ENCODE measurements at places on chromosomes 3 and 15.

- DNase-seq = no peak
Observed at GRCh38 chr3:194984622-194985021, 286.3 kb downstream of the XXYLT1 start.

DNA sequence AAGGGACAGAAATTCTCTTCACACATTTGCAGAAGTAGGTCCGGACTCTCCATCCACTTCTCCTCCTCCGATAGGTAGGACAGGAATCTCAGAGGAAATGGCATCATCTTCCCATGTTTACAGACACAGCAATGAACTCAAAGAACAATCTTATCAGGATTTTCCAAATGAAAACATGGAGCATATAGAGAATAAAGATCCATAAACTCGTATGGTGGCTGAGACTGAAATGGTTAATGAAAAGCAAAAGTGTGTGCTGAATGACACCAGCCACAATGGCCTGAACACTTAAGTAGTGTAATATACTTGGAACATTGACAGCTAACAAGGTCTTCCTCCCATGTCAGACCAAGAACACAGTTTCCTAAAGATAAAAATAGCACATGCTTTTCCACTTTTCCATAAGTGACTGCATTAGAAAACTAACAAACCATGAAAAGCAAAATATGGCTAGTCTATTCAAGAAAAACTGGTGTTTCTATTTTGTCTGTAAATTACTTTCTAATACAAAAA, 5.8 kb downstream of the CCRL2 start:
- DNase-seq = no peak

DNA sequence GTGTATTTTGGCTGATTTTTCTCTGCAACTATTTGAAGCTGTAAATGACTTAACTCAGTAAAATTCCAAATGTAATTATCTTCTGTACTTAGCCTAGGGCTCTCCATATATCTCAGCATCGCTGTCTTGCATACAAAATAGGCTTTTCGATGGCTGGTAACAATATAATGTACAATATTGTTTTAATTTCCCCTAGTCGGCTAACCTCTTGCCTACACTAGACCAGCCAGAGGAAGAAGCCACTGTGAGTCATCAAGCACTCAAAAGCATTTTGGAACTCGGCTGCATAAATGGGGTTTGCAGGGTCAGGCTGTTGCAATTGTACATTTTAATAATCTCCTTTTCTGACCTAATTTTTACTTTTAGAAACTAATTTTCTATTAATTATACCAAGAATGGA, 583.8 kb downstream of the FOXP1 start:
- no peak for DNase-seq

DNA sequence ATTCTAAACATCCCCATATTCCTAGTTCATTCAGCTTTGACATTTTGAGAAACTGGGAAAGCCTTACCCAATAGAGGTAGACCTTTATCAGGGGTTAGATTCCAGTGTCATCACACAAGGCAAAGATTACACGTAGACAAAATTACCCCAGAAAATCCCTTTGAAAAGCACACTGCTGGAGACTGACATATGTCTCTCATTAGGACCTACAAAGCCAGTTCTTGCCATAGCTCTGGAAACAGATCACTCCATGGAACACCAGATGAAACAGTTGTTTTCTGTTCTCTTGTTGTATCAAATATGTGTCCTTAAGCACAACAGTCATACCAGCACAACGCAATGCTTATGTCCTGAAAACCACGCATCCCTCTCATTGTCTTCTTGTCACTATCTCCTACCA, 44.7 kb downstream of the RARB start:
- no peak for DNase-seq

DNA sequence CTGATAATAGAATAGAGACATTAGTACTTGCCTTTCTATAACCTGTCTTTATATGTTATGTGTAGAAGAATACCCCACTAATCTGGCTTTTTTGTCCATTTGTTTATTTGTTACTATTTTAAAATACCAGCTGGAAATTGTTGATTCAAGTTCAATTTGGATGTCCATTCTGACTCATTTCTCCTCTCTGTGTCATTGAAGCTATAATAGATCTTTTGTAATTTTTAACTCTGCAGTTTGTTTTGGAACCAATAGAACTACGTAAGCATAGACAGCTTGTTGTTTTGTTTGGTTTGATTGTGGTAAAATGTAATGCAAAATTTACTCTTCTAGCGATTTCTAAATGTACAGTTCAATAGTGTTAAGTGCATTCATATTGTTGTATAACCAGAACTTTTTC, 390.4 kb downstream of the ZIC1 start:
- no peak for DNase-seq

DNA sequence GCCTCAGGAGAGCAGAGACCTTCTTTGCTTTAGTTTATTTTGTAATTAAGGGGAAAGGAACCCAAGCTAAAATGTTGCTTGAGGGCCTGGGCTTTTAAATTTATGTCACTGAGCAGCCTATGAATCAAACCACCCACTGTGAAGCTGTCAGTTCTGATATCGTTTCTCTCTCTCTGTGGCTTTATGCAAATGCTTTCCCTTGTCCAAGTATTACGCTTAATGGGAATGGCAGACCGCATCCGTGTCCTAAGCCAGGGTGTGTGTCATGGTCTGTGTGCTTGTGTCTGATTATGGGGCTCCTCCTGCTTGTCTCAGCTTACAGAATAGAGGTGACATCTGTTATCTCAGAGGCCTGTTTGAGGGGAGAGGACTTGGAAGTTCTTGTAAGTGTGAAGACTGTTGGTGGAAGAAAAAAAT, 82.4 kb downstream of the EBLN2 start:
- no peak for DNase-seq

DNA sequence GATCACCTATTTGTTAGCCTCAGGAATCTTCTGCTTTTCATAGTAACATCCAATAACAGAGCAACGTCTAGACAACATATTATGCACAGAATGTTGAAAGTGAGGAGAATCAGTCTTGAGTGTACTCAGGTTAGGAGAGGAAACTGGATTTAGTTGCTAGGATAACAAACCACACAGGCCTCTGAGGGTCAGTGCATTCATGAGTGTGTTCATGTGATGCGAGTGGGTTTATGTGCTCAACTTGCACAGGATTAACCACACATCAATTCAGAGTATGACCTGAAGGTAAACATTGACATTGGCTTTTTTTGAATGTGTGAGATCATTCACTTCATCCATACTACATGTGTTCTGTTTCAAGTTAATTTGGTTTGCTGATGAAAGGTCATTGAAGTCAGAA, 287.6 kb downstream of the DIPK2A start:
- no peak for DNase-seq

- no peak for DNase-seq
Observed at GRCh38 chr3:134809427-134810051, 14.5 kb downstream of the EPHB1 start.

DNA sequence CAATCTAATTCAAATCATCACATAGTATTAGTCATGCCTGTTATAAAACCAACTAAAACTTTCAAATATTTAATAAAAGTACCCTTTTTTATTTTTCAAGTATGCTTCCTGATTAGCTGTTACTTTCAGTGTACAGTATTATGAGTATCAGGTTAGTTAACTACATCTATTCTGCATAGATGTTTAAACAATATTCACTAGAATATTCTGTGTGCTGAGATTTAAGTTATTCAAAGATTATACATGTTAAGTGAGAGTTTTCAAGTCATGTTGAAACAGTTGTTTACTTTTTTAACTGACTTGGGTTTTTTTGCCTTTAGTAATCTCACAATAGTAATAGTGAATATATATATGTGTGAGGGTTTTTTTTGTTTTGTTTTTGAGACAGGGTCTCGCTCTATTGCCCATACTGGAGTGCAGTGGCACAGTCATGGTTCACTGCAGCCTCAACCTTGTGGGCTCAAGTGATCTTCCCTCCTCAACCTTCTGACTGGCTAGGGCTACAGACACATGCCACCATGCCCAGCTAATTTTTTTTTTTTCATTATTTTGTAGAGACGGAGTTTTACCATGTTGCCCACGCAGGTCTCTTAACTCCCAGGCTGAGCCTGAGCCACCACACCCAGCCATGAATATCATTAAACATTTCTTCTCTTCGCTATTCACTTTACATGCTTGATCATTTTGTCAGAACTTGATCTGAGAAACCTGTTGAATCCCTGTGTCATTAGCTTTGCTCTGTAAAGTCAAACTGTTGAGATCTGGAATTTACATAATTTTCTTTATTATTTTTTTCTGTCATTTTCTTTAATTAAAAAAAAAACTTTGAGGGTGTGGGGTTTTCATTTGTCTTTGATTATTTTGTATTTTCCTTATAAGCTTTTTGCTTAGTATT, 286.2 kb upstream of the UBE2E1 start:
- DNase-seq = no peak

DNA sequence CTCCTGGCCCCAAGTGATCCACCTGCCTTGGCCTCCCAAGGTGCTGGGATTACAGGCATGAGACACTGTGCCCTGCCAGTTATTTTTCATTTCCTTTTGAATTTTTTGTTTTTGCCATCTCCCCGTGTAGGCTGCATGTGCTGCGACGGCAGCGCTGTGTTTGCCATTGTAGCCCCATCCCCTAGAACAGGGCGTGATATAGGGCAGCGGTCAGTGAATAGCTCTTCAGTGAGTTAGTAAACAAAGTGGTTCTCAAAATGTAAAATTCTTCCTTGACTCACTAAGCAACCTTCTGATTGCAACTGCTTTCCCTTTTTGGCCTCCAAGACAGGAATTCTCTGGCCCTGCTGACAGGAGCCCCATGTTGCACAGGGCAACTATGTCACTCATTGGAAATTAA, 138.1 kb upstream of the CTDSPL start:
- no peak for DNase-seq

GRCh38 chr3:60509471-60509870, 741.8 kb downstream of the FHIT start:
- no peak for DNase-seq

GRCh38 chr15:48644827-48645557, 517 bp downstream of the FBN1 start:
- DNase-seq = no peak

DNA sequence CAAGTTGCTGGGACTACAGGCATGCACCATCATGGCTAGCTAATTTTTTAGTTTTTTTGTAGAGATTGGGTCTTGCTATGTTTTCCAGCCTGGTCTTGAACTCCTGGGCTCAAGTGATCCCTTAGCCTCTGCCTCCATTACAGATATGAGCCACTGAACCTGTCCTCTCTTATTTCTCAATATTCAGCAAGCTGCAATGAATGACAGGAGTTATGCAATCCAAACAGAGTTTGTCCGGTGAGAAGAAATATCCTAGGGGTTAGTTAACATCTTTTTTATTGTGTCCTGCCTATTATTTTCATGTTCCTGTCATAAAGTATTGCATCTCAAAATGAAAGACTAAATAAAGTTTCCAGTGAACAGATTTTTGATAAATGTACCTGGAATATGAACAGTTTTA, 1161.4 kb downstream of the OTOL1 start:
- DNase-seq = no peak

DNA sequence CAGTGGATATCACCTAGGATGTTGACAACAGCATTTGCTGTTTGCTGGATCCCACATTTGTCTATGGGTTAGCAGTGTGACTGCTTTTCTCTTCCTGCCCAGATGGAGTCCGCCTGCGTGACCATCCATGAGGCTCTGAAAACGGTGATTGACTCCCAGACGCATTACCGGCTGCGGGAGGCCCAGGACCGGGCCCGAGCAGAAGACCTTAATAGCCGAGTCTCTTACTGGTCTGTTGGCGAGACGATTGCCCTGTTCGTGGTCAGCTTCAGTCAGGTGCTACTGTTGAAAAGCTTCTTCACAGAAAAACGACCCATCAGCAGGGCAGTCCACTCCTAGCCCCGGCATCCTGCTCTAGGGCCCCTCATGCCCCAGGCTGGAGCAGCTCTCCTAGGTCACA, 11.0 kb downstream of the TMED3 start:
- DNase-seq = no peak

GRCh38 chr3:176286476-176287085, 910.7 kb downstream of the TBL1XR1 start:
- DNase-seq = no peak

DNA sequence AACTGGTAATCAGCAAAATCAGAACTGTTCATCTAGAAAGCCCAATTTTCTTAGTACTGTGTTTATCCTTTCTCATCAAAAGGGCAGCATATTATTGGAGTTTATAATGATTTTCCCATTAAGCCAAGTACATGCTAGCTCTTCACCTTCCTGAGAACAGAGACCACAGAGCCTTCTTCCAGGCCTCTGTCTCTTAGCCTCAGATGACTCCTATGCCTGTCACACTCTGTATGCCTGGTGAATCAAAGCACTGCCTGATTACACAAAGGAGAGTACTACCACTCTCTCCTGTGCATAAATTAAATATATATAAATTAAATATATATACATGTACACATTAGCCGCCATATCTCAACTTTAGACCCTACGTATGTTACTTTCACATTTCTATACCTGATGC, 636.1 kb downstream of the NTRK3 start:
- DNase-seq = no peak

GRCh38 chr3:41464401-41464800, 265.1 kb downstream of the CTNNB1 start:
- no peak for DNase-seq

GRCh38 chr3:173371848-173372487, 25.6 kb upstream of the NLGN1 start:
- DNase-seq = peak; percentile 32

GRCh38 chr3:150302246-150302645, 105.9 kb upstream of the TSC22D2 start:
- DNase-seq = no peak

DNA sequence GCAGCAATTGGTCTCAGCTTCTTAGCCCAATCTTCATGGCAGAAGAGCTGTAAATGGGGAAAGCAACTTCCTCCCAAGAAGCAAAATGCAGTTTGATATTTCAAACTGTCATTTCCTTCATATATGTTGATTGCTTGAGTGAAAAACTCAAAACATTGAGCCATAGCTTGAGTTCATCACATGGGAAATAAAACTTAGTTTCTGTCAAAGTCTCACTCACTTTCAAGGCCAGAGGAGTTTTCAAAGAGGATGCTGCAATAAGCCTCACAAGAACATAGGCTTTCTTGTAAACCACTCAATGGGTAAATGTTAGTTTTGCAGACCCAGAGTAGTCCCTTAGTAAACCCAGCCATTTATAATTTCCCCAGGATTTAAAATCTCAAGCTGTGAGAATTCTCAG, 29.1 kb upstream of the SUCLG2 start:
- DNase-seq = no peak

DNA sequence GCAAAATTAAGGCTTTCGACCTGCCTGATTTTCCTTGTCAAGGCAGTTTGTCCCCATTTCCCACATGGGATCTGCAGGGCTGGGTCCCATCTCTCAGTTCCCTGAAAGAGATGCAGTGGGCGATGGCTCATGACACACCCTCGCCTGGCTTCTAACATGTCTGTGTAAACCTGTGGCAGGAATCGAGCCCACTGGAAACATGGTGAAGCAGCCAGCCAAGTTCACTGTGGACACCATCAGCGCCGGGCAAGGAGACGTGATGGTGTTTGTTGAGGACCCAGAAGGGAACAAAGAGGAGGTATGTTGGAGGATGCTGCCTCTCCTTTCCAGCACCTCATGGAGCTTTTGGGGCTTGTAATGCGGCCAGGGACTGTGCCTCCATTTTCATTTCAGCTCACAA, 86.4 kb downstream of the FLNB start:
- no peak for DNase-seq

GRCh38 chr15:70528270-70528706, 235.1 kb downstream of the UACA start:
- DNase-seq = no peak
